ENCODE measurements at places on chromosomes 13 and 19.

GRCh38 chr19:54209811-54210494, 9.3 kb downstream of the RPS9 start:
- DNase-seq: peak; percentile 81

DNA sequence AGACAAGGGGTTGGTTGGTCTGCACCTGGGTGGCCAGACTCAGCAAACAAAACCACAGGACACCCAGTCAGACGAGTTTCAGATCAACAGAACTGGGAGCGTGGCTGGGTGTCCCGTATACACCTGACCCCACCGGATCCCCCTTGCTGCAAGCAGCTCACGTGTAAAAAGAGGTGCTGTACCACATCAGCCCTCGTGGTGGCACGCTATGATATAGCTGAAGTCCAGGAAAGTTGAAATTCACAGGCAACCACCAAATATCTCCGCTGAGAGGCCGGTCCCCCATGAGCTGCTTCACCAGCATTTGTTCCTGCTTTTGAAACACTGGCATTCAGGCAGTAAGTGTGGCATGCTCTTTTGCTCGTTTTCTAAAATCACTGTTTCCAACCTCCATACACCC, 92.3 kb downstream of the TUBA3C start:
- DNase-seq: no peak

DNA sequence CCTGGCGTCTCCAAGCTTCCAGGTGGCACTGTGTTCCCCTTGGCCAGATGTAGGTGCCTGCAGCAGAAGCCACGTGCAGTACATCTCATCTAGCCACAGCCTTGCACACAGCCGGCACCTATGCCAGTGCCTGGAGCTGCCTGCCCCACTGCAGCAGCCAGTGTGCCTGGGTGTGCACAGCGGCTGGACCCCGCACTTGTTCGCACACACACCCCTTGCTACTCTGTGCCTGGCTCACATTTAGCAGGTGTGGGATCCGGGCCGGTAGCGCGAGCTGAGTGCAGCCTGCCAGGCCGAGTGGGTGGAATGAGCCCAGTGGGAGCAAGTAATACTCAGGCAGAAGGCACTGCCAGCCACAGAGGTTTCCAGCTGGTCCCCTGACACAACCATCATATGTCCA, 26.9 kb upstream of the RBM26 start:
- DNase-seq: no peak

DNA sequence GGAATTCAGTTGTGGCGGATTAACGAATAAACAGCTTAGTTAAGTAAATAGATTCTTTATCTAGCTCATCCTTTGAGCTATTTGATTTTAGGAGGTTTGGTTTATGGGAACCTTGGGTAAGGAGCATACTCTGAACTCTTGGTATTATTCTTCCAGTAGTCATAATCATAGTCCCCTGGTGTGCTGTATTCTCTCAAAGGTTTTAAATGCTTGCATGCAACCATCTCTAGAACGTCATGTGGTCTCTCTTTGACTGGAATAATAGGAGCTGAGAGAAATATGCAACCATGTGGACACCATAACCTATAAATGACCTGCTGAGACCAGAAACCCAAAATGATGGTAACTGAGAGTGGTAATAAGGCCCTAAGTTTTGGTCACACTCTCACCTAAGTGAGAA, 951.6 kb upstream of the MIR17HG start:
- DNase-seq: no peak

DNA sequence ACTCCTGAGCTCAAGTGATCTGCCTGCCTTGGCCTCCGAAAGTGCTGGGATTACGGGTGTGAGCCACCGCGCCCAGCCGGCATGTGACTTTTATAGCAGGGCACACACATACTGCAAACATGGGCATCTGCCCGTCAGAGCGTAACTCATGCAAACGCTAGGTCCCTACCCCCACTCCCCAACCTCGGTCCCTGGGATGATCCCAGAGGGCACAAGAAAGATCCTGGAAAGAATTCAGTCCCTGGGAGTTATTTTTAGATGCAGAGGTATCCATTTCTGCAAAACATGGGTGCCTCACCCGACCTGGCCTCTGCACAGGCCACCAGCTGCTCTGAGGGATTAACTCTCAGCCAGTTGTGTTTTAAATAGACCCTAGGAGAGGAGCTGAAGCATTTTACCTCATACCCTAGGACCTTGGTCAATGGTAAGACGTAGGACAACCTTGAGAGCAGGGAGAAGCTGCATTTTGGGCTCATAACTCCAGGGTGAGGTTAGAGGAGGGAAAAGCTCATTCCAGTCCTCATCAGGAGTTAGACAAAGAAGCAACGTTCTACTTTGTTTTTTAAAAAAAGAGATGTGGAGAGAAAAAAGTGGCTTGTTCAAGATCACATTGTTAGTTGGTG, 10.8 kb downstream of the TMEM38A start:
- no peak for DNase-seq

DNA sequence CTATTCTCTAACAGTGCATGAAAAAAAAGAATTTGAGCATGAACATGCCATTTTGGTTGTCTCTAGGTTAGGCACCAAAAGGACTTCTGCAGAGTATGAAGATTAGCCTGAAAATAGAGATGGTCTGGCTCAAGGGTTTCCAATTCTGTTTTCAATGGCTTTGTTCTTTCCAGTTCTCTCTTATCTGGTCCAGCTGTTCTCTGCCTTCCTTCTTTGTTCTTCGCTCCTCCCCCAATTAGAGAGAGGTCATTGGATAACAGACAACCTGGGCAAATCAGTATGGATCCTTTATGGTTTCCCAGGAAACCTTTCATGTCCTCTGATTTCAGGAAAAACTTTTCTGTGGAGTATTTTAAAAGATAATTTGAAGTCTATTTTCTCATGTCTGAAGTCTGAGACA, 623.4 kb downstream of the PCDH17 start:
- DNase-seq: no peak

GRCh38 chr19:11321191-11322126, 18.0 kb downstream of the RAB3D start:
- DNase-seq: no peak

- DNase-seq: no peak
Observed at GRCh38 chr13:101092985-101093384, 323.3 kb downstream of the NALCN start.

GRCh38 chr13:109790086-109790485, 3.7 kb upstream of the IRS2 start:
- DNase-seq: no peak

DNA sequence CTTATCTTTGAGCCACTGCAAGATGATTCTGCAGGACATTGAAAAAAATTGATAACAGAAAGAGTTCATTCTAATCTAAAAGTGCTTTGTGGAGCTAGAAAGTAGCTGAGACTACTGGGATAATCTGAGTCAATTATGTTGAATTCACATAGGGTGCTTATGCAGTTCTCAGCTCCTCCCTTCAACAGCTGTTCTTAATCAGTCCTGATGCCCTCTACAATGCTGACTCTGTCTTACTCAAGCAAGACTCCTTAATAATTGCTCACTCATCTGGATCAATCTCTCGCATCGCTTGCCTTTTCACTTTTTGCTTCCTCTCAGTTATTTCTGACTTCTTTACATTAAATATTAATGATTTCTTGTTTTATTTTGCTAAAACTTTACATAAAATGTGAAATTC, 182.1 kb downstream of the PCDH17 start:
- no peak for DNase-seq

GRCh38 chr13:108281901-108282300, 12.4 kb downstream of the TNFSF13B start:
- no peak for DNase-seq

- no peak for DNase-seq
Observed at GRCh38 chr19:1691589-1692290, 39.3 kb upstream of the TCF3 start.

GRCh38 chr19:53880711-53881481, 1.1 kb upstream of the PRKCG start:
- DNase-seq: no peak

DNA sequence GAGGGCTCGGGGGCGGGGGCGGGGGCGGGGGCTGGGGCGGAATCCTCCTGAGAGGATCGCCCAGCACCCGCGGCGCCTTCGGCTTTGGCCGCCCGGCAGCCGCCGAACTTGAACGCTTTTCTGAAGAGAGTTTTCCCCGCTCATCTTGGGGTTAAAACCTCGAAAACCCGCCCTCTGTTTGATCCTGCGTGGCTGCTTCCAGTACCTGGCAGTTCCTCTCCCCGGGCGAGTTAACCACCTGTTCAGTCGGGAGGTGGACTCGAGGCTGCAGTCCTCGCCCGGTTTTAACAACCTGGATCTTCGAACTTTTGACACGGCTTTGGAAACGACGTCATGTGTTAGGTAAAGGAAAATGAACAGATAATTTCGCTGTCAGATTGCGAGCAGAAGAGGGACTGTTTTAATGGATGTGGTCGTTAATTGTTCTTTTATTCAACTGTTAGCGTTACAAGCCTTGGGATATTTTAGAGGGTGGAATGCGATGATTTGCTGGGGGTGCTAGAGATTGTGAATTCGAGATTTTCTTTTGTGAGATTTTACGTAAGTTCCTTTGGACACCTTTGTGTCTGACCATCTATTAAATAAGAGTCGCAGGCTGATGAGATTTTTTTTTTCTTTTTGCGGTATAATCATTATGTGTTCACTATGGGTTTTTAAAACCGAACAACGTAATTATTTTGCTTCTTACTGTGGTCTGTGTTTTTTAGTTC, 1.0 kb downstream of the FNDC3A start:
- DNase-seq: peak; percentile 64

DNA sequence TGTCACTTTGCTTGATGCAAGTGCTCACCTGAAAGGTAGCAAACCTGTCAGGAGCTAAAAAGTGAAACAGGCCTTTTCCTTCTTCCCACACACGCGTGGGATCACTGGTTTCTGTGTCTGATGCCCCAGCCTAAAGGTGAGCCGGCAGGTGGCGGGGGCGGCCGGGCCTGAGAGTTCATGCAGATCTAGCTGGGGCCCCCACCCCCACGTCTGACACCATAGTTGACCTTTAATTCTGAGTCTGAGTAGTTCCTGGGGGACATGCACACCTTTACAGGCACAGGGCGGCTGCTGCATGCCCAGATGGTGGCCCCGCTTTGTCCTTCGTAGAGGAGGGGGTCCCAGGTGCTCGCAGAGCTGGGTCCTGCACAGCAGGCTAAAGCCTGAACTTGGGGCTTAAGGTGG, 345.3 kb downstream of the TEX29 start:
- DNase-seq: no peak

DNA sequence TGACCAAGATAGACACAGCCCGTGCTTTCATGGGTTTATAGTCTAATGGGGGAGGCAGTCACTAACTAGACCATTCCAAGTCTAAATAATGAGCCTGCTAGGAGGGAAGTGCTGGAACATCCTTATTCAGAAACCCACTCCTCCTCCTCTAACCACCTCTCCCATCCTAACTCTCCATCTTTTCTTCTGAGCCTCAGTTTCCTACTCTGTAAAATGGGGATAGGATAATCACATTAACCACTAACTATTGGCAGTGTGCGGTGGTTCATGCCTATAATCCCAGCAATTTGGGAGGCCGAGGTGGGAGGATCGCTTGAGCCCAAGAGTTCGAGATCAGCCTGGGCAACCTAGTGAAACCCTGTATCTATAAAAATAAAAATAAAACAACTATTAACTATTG, 68.7 kb downstream of the MAP4K1 start:
- no peak for DNase-seq

DNA sequence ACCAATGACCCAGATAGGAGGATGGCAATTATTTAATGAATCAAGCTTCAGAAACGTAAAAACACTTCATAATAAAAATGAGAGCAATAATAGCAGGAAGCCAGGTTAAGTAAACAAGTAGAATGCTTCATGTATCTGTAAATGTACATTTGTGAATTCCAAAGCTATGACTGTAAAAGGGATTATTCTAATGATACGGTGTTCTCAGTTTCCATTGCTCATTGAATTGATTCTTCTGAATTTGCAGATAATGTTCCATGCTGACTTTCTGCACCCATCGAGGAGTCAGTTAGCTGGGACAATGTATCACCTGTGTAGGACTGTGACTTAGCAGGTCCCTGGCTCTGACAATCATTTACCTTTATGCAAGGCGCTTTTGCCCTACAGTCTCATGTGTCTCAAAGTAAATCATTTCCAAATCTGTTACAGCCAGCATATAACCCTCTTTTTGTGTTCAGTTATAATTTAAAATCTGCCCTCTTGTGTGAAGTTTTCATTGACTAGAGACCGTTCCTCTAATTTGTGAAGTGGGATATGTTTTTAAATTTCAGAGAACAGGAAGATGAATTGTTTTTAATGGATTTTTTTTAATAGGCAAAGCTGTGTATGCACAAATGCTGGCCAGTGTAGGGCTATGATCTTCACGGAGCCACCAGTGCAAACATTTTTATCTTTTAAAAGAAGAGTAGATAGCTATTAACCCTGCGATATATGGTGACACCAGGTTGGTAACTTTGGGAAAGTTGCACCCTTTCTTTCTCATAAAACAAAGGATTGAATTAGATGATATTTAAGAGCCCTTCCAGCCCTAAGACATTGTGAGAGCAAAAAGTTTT, 267.1 kb downstream of the KLF5 start:
- DNase-seq: no peak

DNA sequence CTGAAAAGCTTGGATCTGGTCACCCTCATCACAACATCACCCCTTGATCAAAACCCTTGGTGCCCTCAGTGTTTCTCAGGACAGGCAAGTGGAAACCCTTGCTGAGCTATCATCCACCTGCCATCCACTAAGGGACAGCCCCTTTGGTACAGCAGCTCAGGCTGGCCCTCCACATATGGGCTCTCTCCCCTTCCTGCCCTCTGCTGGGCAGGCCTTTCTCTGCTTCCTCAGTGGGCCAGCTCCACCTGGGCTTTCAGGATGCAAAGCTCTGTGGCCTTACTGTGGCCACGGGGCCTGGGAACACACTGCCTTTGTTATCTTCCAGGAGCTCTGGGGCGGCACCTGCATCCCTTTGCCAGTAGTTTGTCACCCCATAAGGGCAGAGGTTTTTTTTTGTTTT, 4.9 kb downstream of the SUGP1 start:
- no peak for DNase-seq

DNA sequence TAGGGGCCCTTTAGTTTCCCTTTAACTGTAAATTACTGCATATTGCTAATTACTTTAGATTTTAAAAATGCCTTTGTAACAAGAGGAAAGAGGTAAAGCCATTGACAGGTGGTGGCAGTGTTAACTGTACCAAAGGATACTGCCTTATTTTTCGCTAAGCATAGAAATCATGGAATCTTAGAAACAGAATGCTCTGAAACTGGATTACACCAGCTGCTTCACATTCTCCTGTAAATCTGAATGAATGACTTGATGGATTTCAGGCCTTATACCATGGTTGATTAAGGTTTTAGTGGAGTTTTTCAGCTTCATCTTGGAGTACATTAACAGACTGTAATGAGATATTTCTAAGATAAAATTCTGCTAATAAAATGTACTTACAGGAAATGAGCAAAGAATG, 25.2 kb downstream of the MICU2 start:
- DNase-seq: no peak

GRCh38 chr13:20799726-20800416, 26.1 kb upstream of the EEF1AKMT1 start:
- no peak for DNase-seq

DNA sequence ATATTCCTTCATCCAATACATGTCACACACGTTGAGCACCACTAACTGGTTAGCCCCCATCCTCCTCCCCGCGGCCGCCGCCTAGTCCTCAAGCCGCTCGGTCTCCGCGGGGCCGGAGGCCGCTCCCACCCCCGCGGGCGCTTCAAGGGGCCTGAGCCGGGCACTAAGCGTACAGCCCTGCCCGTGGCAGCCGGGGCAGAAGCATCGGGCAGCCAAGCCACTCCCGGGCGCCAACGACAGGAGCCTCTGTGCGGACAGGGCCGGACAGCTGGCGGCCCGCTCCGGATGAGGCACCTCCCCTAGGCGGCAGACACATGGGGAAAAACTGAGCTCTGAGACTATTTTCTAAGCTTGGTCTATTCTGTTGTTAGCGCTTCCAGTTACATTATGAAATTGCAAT, 2.8 kb upstream of the ZNF543 start:
- DNase-seq: no peak
